Activated CD4-positive, alpha-beta T cell treated with anti-CD3 and anti-CD28 coated beads, Interleukin-2, amount 50 U/mL, for 48 hours (primary cell): ENCODE measurements at places on chromosomes 16 and 17.

DNA sequence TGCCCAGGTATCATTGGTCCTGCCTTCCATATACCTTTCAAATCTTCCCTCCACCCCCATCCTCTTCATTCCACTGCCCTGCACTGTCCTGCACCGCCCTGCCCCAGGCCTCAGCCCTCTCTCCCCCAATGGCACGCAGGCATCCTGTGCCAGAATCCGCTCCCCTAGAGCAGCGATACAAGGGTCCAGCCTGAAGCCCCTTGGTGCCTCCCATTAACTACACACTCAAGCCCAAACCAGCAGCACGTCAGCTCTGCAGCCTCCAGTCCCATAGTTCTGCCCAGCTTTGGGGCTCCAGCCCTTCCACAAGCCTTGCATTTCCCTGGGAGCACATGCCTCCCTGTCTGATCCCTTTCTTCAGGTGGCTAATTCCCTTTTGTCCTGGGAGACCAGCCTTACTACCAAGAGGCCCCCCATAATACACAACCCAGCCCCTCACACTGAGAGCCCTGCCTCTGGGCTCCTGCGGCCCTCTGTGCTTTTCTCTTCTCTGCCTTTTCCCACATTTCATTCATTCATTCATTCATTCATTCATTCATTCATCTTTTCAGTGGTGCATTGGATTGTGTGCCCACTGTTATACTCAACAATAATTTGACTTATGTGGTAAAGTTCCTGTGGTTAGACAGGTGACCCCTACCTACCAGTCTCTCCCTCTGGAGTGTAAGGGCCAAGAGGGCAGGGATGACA, 26.8 kb upstream of the DLX3 start:
- no peak for DNase-seq

DNA sequence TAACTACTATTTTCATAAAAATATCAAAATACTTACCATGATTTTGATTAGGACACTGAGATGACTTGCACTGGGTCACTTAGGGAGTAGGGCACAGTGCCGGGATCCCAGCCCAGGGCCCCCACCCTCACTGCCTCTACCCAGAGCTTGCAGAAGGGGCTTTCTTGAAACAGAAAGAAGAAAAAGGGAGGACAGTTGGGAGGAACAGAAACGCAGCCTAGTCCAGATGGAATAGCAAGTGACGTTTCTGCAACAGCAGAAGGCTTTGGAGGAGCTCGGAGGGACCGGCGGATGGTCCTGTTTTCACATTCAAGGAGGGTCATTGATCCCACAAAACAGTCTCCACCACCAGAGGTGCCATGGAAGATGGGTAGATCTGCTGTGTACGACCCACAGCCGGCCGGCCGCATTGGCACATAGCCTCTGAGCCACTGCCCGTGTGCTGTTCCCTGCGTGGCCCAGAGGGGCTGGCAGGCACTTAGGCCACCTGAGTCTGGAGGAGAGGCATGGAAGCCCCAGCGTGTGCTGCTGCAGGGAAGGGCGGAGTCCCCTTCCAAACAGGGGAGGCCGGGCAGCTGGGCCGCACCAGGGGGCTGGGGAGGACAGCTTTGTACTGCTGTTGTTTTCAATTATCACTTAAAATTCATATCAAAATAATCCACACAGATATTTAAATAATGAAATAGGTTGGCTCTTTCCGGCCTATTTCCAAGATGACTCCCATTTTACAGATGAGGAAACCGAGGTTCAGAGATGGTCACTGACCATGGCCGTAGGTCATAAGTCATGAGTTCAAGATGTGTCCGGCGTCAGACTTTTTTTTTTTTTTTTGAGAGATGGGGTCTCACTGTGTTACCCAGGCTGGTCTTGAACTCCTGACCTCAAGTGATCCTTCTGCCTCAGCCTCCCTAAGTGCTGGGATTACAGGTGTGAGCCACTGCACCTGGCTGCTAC, 22.9 kb upstream of the GSG1L start:
- DNase-seq = no peak

- no peak for DNase-seq
Observed at GRCh38 chr17:57521606-57522005, 223.5 kb downstream of the CCDC182 start.

- DNase-seq = no peak
Observed at GRCh38 chr17:37614391-37614790, 5.2 kb upstream of the SYNRG start.
